COR-L47 (cell line): ENCODE measurements at places on chromosomes 3 and 15.

DNA sequence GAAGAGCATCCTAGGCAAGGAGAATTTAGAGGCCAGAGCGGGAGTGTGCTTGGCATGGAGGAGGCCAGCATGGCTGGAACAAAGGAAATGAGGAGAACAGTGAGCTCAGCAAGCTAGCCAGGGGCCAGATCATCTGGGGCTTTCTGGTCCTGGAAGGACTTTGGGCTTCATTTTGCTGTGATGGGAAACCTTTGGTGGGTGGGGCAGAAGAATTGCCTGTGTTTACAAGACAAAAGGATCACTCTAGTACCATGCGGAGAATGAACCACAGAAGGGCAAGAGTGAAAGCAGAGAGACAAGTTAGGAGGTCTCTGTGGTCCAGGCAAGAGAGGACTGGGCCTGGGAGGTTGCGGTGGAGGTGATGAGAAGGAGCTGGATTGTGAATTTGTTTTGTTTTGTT is 61.6 kb upstream of the FOXP1 start:
- DNase-seq = no peak

- no peak for DNase-seq
These were observed 59.9 kb downstream of the SMAD6 start for GRCh38 chr15:66761726-66762595.

DNA sequence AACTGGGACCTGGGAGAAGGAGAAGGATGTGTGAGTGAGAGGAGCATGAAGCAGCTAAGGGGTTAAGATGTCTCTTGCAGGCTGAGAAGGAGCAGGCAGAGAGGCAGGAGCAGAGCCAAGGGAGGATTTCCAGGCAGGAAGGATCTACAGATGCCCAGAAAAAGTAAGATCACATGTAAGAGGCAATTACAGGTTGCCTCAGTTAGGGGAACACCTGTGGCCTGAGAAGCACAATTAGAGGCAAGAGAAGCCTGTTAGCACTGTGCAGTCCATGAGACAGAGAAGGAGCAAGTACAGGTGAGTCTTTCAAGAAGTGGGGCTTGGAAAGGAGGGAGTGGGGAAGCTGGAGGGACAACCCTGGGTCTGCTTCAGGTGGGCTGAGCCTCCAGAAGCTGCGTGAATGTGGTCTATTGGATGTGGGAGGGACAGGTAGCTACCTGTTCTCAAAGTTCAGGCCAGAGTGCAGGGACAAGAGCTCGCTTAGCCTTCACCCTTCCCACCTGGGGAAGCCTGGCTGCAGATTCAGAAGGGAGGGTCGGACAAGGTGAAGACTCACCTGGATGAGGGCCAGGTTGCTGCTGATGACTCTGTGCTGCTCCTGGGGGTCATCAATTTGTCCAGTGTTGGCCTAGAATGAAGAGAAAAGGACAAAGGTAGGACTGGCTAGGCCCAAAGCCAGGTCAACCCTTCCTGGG is 50.7 kb downstream of the SLC41A3 start:
- no peak for DNase-seq

DNA sequence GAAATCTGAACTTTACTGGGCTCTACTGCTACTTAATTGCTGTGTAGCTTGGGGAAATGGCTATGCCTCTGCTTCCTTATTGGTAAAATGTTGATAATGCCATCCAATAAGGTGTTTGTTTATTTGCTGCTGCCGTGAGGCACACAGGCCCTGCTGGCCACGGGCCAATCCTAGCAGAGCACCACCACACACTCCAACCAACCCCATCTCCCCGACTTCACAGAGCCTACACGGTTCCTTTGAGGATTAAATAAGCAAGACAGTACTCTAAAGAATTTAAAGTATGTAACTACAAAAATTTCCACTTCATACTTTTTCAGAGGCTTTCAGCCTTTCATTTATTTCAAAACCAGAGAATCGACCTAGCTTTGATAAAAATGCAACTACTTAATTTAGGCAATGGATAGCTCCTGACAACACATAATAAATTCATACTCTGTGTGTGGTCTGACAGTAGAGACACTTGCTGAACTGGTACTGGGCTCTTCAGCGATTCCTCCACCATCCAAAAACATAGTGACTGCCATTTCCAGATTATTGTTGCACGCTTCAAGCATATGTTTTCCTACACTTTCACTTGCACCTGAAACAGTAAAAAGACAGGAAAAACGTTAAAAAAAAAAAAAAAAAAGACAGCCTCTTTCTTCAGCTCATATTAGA is 25.3 kb downstream of the UBXN7 start:
- DNase-seq = no peak

- no peak for DNase-seq
These were observed 15.9 kb downstream of the TBL1XR1 start for GRCh38 chr3:177181418-177181817.

- no peak for DNase-seq
These were observed 876 bp downstream of the PLSCR1 start for GRCh38 chr3:146543461-146544001.

DNA sequence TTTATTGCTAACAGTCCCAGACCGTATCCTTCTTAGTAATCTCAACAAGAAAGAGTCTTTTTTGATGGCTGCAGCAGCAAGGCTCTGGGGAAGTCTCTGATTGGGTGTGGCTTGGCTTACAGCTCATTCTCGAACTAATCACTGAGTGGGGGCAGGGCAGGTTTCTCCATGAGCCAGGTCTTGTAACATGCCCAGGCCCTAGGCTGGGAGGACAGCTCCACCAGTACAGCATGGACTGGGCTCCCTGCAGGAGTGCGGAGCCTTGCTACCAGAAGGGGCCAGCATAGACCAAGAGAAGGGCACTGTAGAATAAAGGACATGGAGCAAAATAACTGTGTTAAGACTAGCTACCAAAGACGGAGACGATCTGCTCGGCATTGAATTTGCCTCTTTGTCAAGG is 7.2 kb downstream of the CD276 start:
- no peak for DNase-seq

GRCh38 chr3:18744472-18744871 is 319.3 kb upstream of the SATB1 start:
- no peak for DNase-seq

- DNase-seq = no peak
These were observed 127.7 kb upstream of the IQSEC1 start for GRCh38 chr3:13200946-13201345.

- no peak for DNase-seq
These were observed 86.5 kb upstream of the MYZAP start for GRCh38 chr15:57505056-57505715.

DNA sequence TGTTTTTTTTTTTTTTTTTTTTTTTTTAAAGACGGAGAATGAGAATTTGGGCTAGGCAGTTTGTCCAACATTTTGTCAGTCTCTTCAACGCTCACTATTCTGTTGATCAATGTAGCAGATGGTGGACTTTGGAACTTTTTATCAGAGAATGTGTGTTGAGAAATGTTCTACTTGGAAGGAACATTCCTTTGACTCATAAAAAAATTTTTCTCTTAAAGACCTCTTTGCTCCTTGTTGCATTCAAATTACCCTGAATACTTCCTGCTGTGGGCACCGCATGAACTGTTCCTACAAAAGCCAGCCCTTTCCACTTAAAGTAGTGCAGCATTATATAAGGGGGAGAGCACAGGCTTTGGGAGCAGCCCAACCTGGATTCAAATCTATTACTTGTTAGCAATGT is 182.9 kb downstream of the AKAP13 start:
- DNase-seq = no peak

GRCh38 chr3:113536627-113537101 is 4.3 kb downstream of the SIDT1 start:
- DNase-seq = no peak

- DNase-seq = no peak
These were observed 20.6 kb upstream of the TMC3 start for GRCh38 chr15:81394603-81395002.

GRCh38 chr3:149474250-149474817 is at the start of gene TM4SF4:
Gene TM4SF4 (plus strand): TSS chr3:149474697. CDS start chr3:149474878, 181 bp downstream.
- no peak for DNase-seq

GRCh38 chr15:96767703-96768434 is 437.4 kb downstream of the NR2F2 start:
- no peak for DNase-seq

DNA sequence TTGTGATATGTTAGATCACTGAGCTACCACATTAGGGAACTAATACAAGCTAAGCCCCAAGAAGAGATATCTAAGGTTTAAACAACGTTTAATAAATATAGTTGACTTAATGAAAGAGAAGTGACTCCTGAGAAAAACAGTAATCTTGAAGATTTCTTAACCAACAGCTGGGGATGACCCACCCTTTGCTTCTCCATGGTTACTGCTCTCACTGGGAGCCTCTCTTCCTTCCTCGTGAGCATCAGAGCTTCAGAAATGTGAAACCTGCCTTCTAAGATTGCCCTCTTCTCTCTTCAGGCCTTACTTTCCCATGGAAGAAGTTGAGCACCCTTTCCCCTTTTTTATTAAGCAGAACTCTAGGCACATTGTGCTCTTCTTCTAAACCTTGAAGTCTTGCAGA is 132.2 kb upstream of the NR2E3 start:
- DNase-seq = no peak

- DNase-seq = no peak
These were observed 5.1 kb downstream of the NECTIN3 start for GRCh38 chr3:111076732-111077131.

GRCh38 chr3:61589856-61590255 is 28.5 kb downstream of the PTPRG start:
- DNase-seq = no peak

DNA sequence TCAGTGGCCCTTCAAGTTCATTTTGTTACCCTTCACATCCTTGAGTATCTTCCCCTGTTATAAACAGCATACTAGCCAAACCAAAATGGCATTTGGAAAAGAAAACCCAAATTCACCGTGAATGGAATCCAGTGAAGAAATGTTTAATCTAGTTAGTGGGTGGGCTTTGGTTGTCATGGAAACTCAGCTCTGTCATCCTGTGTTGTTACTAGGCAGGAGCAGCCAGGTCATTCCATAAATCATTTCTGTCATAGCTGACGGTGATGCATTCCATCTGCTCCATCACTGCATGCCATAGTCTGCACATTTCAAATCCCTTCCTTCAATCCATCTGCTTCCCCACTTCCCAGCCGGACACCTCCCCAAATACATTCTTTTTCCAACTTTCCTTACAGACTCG is 140.4 kb upstream of the CGNL1 start:
- DNase-seq = peak; percentile 45

DNA sequence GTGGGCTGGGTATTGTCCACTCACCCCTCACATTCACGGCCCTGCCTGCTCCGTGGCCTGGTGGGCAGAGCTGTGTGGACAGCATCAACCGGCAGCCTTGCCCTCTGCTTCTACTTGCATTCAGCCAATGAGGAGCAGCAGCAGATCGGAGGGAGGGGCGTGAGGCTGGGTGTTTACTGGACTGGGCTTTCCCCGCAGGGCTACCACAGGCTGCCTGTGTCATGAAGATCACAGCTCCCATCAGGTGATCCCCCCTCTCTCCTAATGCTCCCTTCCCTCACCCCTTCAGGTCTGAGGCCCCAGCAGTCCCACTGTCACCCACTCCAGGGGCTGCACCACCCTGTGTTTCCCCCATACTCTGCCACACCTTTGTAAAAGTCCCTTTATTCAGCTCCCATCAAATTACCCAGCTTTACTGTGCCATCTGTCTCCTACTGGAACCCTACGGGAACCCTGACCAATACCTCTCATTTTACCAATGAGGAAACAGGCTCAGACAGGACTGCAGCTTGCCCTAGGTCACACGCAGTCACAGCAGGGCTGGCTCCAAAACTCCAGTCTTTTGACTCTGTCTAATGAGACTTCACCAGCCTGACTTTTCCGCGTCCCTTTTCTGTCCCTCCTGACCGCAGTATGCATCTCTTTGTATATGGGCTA is 81.1 kb downstream of the MEGF11 start:
- no peak for DNase-seq

- DNase-seq = no peak
These were observed at the start of gene FSD2 for GRCh38 chr15:82805994-82806406. Gene FSD2 (minus strand): TSS chr15:82806069. CDS start chr15:82787390, 18,679 bp downstream.

DNA sequence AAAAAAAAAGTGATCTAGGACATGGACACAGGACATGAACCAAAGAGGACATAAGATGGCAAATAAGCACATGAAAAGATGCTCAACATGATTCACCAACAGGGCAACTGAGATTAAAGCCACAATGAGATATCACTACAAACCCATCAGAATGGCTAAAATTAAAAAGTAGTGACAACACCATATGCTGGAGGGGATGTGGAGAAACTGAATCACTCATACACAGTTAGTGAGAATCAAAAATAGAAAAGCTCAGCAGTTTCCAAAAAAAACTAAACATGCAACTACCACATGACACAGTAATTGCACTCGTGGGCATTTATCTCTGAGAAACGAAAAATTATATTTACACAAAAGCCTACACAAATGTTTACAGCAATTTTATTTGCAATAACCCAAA is 27.9 kb upstream of the ACKR4 start:
- no peak for DNase-seq

DNA sequence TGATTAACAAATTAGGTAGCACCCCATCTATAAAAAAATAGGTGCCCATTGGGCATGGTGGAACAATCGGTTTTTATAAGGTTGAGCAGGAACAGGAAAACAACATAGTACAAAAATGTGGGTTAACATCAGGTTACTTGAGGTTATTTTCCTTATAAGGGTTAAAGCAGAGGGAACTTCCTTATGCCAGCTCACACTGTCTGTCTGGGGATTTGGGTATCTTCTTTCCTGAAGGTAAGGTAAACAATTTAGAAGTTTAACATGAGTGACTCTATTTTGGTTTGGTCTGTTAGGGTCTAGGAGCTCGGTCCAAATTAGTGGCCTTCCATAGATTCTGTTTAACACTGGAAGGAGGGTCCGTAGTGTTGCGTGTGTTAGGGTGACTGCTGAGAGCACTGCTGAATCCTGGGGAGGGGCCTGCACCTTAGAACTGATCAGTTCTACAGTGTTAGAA is 14.7 kb downstream of the CHD2 start:
- no peak for DNase-seq

DNA sequence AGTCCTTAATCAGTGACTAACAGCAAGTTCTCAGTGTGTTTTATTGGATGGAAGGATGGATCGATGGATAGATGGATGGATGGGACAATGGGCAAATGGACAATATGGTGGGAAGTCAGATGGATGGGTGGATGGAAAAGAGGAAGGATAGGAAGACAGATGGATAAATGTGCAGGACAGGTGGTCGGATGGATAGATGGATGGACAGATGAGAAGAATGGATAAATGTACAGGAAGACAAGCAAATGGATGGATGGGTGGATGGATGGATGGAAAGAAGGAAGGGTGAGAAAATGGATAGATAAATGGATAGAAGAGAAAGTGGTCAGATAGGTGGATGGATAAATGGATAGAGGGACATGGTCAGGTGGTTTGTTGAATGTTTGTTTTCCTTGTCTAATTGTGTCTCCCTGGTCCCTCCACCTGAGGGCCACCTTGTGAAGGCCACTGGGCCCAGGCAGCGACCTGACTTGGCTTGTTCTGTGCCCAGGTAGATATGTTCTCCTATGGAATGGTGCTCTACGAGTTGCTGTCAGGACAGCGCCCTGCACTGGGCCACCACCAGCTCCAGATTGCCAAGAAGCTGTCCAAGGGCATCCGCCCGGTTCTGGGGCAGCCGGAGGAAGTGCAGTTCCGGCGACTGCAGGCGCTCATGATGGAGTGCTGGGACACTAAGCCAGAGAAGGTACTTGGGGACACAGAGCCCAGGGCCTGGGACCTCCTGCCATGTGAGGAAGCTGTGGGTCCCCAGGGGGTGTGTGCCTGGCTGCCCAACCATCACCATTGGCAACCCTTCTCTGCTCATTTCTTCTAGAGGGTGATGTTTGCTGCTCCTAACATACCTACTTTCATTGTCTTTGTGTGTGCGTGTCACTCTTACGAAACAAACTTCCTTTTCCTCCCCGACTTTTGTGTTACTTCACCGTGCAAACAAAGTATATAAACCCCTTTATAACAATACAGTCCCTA is 137.5 kb downstream of the LRRK1 start:
- DNase-seq = no peak
